T-helper 17 cell (primary cell): ENCODE measurements at places on chromosomes 6 and 20. TPM values are rescaled to one million over a fixed set of nuclear protein-coding genes. Genes with fewer than 3 reads are reported as not detected.

Gene DYNLT2
- 3.0 TPM for total RNA-seq

Gene FAM209B
- total RNA-seq = 3.2 TPM

Gene FAM83C
- total RNA-seq = not detected

Gene TMEM200A
- 2.4 TPM for total RNA-seq

Gene BHLHE23
- total RNA-seq = not detected

Gene GJA1
- 0.12 TPM for total RNA-seq

DNA sequence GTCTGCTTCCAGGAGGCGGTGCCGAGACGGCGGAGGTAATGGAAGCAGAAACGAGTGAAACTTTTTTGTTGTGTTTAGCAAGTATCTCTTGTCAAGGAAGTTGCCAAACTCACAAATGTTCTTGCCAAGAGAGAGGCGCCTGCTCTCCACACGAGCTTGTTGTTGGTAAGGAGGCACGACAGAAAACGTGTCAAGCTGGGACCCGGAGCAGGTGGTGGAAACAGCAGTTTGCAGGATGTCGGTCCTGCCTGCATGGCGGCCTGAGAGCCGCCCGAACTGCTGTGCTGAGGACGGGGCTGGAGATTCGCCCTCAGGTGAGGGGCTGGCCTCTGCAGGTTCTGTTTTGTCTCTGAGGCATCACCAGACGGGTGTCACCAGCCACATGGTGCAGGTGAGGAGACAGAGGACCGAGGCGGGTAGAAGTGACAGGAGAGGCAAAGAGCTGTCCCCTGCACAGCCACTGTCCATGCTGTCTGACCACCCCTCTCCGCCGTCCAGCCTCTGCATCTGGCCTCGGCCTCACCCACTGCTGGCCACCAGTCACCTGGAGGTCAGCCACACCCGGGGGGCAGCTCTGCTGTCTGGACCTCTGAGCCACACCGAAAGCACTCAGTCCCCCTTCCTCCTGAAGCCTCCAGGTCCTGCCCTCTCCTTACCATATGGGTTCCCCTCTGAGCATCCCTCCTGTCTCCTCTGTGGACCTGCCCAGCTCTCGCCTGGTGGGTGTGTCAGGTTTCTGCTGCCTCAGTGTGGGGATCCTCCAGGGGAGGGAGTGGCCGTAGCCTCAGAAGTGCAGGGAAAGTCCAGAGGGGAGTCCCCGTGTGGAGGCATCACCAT lies 261.5 kb downstream of the TAF4 start:
- no peak for DNase-seq

DNA sequence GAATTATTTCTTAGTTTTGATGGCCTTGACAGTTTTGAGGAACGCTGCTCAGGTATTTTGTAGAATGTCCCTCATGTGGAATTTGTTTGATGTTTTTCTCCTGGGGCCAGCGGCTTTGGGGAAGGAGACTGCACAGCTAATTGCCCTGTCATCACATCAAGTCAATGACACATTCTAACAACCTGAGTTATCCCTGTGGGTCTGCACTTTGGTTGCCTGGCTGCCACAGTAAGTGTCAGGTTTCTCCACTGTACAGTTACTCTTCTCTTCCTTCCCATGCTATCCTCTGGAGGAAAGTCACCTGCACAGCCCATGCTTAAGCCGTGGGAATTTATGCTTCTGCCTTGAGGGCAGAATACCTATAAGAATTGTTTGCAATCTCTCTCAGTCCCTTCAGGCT lies 1.4 kb upstream of the TREML4 start:
- no peak for DNase-seq

GRCh38 chr20:25073544-25073943 lies 8.4 kb downstream of the VSX1 start:
- no peak for DNase-seq

- DNase-seq = no peak
Measured at GRCh38 chr20:36462440-36463211, 78.7 kb upstream of the MYL9 start.

- DNase-seq = no peak
Measured at GRCh38 chr20:44601236-44601671, 18.9 kb downstream of the PKIG start.

GRCh38 chr6:157236040-157236725 lies 87.1 kb downstream of the TMEM242 start:
- DNase-seq = no peak

DNA sequence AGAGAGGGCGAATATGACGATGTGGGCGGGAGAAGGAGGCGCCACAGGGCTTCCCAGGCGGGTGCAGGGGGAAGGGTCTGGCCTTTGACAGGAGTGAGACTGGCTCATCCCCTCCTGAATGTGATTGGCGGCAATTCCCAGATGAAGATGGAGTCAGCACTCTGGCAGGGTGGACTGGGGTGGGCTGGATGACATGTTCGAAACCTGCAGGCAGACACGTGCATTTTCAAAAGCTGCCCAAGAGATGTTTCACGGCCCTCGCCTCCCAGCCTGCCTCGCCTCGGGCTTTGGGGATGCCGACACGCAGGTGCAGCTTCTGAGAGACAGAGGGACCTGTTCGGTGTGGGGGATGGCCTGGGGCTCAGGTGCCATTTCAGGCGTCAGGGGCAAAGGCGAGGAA lies 66.8 kb upstream of the AFDN start:
- DNase-seq = no peak

DNA sequence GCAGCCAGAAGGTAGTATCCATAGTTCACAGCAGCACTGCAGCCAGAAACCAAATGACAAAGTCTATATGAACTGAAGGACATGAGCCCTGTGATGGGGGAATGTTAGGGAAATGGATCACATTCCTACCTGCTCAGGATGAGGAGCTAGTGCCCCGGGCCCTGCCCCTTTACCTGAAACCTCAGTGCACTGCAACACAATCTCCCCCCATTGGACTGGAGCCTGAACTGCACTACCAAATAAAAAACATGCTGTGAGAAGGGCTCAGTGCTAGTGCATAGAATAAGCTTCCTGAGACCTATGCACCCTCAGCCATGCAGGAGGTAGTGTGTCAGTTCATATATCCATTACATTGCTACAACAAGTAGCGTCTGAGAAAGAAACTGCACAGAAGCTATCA lies 477.8 kb downstream of the HACE1 start:
- no peak for DNase-seq

- no peak for DNase-seq
Measured at GRCh38 chr20:25188218-25188617, 7.3 kb upstream of the ENTPD6 start.

DNA sequence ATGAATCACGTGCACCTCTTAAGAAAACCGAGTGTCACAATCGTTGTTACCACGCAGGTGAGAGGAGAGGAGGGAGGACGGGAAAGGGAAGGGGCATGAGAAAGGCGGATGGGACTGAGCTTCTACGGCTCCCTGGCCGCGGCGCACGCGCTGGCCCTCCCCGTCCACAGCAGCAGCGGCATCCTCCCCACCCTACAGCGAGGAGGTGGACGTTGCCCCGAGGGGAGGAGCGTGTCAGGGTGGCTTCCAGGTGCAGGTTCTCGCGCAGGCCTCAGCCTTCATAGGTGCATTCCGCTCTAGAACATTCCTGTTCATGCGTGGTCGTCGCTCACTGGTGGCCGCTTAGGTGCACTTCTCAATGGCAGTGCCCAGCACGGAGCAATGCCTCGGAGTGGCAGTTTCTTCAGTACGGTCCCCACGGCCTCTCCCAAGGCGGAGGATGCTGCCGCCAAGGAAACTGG lies 29.7 kb upstream of the AFDN start:
- no peak for DNase-seq

GRCh38 chr6:33430991-33431879 lies 11.4 kb downstream of the SYNGAP1 start:
- peak; percentile 73 for DNase-seq

DNA sequence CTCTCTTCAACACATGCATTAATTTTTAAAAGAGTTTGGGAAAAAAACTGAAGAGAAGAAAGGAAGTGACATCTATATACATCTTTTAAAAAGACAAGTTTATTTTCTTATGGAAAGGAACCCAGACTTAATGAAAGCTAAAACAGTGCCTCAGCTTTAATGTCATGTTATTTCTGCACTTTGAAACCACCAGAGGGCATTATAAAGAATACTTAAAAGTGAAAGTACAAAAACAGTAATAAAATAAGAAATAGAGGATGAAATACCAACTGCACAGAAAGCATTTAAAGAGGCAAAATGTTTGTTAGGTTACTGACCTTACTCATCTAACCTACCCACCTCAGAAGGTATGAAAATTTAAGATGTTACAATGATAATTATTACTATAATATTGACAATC lies 98.8 kb downstream of the HUS1B start:
- no peak for DNase-seq

DNA sequence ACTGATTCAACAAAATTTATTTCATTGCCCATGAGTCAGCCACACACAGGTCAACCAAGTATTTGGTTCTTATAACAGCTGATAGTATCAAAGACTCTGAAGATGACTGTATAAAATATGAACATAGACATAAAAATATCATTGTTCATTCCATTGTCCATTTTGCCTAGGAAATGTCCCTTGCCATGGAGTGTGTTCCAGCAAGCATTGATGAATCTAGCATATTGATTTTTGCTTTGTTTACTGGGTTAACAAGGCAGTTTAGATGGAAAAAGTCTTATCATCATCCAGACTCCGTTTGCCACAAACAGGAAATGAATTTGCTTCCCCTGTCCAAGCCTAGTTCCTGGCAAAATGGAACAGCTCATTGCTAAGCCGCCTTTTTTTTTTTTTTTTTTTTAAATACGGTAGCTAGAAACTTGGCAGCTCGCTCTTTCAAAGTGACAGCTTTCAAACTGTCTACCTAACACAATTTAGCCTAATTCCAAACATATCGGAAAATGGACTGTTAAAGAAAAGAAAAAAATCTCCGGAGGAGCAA lies 7.5 kb downstream of the F13A1 start:
- DNase-seq = no peak

DNA sequence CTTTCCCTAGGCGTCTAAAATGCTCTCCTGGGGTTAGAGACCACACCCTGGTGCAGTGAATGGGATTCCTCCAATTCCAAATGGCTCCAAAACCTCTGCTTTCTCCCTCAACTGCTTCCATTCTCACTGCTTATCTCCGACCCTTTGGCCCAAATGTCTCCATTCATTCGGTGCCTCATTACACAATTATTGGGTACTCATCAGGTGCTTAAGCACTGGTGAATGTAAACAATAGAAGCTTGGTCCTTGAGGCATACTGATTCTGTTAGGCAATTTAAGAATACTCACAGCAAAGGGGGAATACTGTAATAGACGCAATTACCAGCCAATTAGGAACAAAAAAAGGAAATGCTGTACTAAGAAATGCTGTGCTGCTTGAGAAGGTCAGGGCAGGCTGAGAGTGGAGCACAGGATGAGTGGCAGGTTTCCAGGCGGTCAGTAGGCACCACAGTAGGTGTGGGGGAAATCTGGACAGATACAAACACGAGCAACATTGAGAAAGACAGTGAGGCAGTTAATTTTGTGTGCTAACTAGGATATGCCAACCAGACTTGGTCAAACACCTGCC lies 23.0 kb downstream of the GMDS start:
- DNase-seq = no peak
